A549 treated with Hydrocortisone at 1 μM for 4 hours (cell line): ENCODE measurements at places on chromosomes 3 and 15. TPM values are rescaled to one million over a fixed set of nuclear protein-coding genes. Genes with fewer than 3 reads are reported as not detected.

The CACNA2D2 gene
- 0.48 to 0.61 TPM (median 0.59 TPM) in 5 replicates for total RNA-seq

The ACY1 gene
- total RNA-seq, result 21.2 to 26.4 TPM (median 24.4 TPM) in 5 replicates

The ZIC1 gene
- total RNA-seq, result 0.01 to 0.18 TPM (median 0.10 TPM) in 3 of 5 replicates, not detected in the others

The TM4SF18 gene
- 30.3 to 41.5 TPM (median 33.5 TPM) in 5 replicates for total RNA-seq

The CDCP1 gene
- total RNA-seq, result 7.4 to 10.0 TPM (median 7.8 TPM) in 5 replicates

The MUC13 gene
- total RNA-seq, result 7.0 to 8.5 TPM (median 8.1 TPM) in 5 replicates

The A4GNT gene
- total RNA-seq, result not detected in 5 replicates
